Nasal cavity respiratory epithelium epithelial cell of viscerocranial mucosa (primary cell): ENCODE measurements at places on chromosomes 6 and 20. TPM values are rescaled to one million over a fixed set of nuclear protein-coding genes. Genes with fewer than 3 reads are reported as not detected.

FUT9 gene
- under 0.01 TPM in 1 of 2 replicates, not detected in the other for total RNA-seq

LAMA2 gene
- 0.21 and 0.68 TPM in 2 replicates for total RNA-seq

KAT14 gene
- total RNA-seq, result 14.0 and 22.5 TPM in 2 replicates

ZSCAN23 gene
- total RNA-seq, result 1.7 and 7.2 TPM in 2 replicates

TINAG gene
- not detected in 2 replicates for total RNA-seq

TCP1 gene
- 203 and 281 TPM in 2 replicates for total RNA-seq

RFX6 gene
- total RNA-seq, result not detected in 2 replicates

RNF114 gene
- 34.5 and 51.9 TPM in 2 replicates for total RNA-seq

C6orf15 gene
- 0.34 TPM in 1 of 2 replicates, not detected in the other for total RNA-seq

LY6G5C gene
- 0.07 TPM in 1 of 2 replicates, not detected in the other for total RNA-seq

SLC2A10 gene
- total RNA-seq, result 6.5 and 12.1 TPM in 2 replicates

OR2B6 gene
- total RNA-seq, result not detected in 2 replicates

WFDC2 gene
- 12.0 TPM in 1 of 2 replicates, not detected in the other for total RNA-seq

SRSF12 gene
- 0.34 and 0.36 TPM in 2 replicates for total RNA-seq

MRAP2 gene
- total RNA-seq, result under 0.01 and 1.5 TPM in 2 replicates

ACSS1 gene
- 0.68 and 3.7 TPM in 2 replicates for total RNA-seq

MPIG6B gene
- not detected in 2 replicates for total RNA-seq
